ENCODE measurements at places on chromosomes 12 and 14. TPM values are rescaled to one million over a fixed set of nuclear protein-coding genes. Genes with fewer than 3 reads are reported as not detected.
A peak's percentile ranks its signal among the peaks of the same experiment; 100 is the strongest.

- no peak for DNase-seq
- H3K4me1 ChIP-seq: peaks cover 10% of the 10 kb centered on the region
- peaks cover 4% of the 10 kb centered on the region for H3K36me3 ChIP-seq
- H3K4me3 ChIP-seq: no peak overlapping the region
- H3K27ac ChIP-seq: no peak overlapping the region
Measured at GRCh38 chr12:75850721-75851462, 180.7 kb downstream of the PHLDA1 start.

DNA sequence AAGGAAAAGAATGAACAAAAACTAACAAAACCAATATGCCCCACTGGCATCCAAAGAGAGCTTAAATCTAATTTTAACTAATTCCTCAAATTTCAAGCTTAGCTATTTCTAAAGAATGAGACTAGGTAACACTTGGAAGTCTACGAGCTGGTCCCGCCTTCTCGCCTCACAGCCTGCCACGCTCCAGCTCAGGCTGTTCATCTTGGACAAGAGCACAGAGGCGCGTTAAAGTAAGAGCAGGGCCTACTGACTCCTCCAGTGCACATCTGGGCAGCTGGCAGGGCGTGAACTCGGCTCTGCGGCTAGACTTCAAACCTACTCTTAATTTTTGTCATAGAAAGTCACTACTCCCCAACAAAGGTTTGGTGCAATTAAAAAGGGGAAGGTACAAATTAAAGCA lies 64.6 kb downstream of the DICER1 start:
- no peak for DNase-seq
- H3K27ac ChIP-seq: peak overlapping the region; percentile 15

DNA sequence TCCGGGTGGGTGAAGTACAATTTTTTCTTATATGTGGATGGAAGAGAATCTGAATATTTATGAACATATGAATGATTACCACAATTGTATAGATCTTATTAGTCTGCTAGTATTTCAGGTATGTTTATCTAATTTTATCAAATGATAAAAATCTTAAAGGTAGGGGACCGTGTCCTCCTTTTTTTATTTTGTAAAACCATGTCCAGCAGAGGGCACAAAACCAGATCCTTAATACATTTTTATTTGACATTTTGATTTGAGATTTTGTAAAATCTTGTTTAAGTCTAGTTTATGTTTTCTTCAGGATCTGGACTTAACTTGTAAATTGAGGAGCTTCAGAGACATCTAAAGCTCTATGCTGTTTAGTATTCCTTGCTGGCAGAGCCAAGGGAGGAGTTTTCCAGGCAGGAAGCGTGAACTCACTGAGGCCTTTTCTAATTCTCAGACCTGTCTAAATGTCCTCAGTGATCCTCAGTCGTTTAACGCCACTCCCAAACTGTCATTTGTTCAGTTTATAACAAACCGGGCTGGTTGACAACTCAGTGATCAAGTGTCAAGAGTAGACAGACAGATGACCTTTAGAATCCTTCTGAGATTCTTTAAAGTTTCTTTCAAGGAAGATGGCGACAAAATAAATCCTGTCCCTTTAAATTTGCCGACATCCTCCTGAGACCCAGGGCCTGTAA lies 263.9 kb downstream of the KTN1 start:
- no peaks in the 10 kb centered on the region for H3K27me3 ChIP-seq
- no peak for DNase-seq
- no peak overlapping the region for H3K27ac ChIP-seq
- H3K36me3 ChIP-seq: peaks cover 1% of the 10 kb centered on the region
- H3K4me3 ChIP-seq: no peak overlapping the region

DNA sequence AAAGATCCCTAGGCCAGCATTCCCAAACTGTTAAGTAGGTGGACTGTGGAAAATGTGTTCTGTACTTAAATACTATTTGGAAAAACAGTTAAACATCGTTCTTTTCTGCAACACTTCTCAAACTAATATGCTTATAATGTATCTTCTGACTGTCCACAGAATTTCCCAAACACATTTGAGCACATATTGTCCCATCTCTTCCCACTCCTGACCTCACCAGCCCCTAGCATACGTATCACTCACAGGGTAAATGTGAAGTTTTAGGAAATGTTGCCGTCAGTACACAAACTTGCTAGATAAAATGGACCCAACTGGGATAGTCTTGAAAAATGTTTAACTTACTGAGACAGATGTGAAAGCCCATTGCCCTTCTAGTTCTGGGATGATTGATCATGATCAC lies 27.7 kb downstream of the ARID2 start:
- H3K4me1 ChIP-seq: peaks cover 17% of the 10 kb centered on the region
- H3K27ac ChIP-seq: peak overlapping the region; percentile 35
- H3K27me3 ChIP-seq: no peaks in the 10 kb centered on the region
- no peak for DNase-seq
- H3K36me3 ChIP-seq: no peaks in the 10 kb centered on the region

DNA sequence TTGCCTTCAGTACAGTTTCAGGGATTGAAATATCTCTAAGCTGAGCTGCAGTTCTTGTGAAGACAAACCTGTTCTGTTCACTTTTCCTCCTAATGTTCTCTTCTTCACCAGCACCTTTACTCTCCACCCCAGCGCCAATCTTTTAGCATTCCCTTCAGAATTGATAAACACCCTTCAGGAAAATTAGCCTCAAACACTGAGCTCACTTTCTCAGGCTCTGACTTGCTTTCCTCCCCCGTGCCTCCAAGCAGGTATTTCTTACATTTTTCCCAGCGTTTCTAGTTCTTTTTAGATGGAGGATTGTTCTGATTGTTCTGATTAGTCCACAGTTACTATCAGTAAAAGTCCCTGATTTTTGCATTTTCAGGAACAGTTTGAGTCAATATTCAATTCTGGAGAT lies 88.5 kb upstream of the EVL start:
- no peaks in the 10 kb centered on the region for H3K27me3 ChIP-seq
- H3K4me1 ChIP-seq: peaks cover 29% of the 10 kb centered on the region
- no peak for DNase-seq
- H3K27ac ChIP-seq: no peak overlapping the region
- H3K36me3 ChIP-seq: peaks cover 2% of the 10 kb centered on the region

Gene DEGS2
- 0.17 TPM for total RNA-seq

Gene TAS2R46
- total RNA-seq: 0.51 TPM

All from chondrocyte (in vitro differentiated cells).